ENCODE measurements at places on chromosomes 12 and 14.

DNA sequence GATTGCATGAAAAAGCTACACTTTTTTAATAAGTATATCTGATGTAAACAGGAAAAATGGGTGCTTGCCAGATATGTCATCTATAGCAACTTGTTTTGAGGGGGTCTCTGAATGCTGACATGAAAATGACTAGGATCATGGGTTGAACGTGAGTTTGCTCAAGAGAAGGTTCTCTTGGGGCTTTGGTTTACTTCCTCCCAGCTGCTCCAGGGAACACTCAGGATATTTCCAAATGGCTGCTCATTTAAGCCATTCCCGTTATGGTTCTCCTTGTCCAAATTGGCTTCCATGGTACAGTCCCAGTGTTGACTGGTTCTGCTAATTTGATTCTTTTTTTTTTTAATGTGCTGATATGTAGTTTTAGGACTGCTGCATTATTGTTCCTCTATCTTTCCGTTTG, 118.3 kb downstream of the ETV6 start:
- DNase-seq = no peak

- no peak for DNase-seq
These were observed 2.3 kb upstream of the LHX5 start for GRCh38 chr12:113473942-113474341.

GRCh38 chr12:77435446-77436091, 370.2 kb upstream of the E2F7 start:
- no peak for DNase-seq

GRCh38 chr12:94811611-94812010, 161.3 kb upstream of the TMCC3 start:
- DNase-seq = no peak

DNA sequence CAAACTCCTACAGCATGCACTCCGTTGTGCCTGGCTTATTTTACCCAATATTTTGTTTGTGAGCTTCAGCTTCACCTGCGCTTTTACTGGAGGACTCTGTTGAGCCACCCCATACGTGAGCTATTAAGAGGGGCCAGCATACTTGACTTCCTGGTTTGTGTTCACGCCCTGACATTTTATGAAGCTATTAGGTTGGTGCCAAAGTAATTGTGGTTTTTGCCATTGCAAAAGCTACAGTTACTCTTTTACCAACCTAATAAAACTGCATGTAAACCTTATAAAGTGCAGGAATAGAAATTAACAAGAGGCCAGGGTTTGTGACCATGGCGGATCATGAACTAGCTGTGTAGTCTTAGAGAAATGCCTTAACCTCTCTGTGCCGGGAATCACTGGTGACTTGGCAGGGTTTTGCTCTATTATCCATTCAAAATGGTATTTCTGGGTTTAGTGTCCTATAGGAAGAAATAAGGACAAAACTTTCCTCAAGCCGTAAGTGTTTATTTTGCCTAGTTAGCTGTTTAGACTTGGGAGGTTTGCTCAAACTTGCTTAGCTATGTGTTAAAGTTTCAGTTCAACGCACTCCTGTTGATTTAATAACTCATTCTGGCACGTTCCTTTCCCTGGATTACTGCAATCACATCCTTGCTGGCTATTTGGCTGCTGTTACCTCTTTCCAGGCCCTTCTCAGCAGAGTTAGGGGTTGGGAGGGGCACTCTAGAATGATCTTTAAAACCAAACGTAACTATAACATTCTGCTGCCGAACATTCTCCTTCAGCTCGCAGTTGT, 1027.6 kb downstream of the BCL11B start:
- DNase-seq = no peak

DNA sequence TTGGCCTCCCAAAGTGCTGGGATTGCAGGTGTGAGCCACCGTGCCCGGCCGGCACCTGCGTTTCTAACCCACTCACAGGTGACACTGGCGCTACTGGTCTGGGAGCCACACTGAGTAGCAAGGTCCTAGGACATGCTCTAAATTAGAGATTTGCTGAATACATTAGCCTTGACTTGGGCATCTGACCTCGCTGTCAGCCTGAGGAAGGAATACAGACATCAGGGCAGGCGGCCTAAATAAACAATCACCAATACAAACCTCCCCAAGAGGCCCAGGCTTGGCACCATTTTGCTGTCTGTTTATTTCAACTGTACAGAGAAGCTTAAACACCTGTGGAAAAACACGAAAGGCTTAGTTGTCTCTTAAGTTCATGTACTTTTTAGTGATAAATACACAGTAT, 27.5 kb downstream of the P2RX4 start:
- no peak for DNase-seq

GRCh38 chr12:27545665-27546064, 21.7 kb downstream of the PPFIBP1 start:
- DNase-seq = no peak

GRCh38 chr12:18296909-18297280, 35.6 kb downstream of the PIK3C2G start:
- no peak for DNase-seq
